ENCODE measurements at places on chromosomes 6 and 20.

DNA sequence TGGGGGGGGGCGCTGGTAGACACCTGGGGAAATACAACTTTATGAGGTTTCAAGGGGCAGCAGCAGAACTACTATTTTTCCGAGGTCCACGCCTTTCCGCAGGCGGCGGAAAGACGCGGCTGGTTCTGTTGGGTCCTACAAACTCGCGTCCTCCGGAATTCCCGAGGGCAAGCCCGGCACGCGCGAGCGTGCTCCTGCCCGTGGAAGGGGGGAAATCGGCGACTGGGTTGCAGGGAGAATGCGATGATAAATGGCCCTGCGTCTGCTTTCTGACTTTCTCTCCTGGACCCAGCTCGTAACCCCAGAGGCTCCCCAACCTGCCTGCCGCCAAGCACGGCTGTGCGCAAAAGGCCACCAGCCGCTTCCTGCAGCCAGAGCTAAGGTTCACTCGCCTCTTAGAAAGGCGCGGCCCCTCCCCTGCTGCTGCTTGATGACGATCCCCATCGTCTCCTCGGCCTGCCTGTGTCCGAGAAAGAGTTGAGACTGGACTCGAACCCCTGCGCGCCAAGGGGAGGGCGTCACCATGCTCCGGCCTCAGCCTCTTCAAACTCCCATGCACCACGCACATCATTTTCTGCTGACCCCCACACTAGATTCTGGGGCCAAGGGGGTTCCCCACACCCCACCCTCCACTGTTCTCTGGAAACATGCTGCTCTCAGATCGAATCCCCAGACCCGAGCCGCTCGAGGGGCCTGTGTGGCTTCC is 6.7 kb downstream of the FOXA2 start:
- peak overlapping the region; percentile 72 for H3K27ac ChIP-seq
- H3K27me3 ChIP-seq: peaks cover 100% of the 10 kb centered on the region
- peak overlapping the region; percentile 56 for H3K4me3 ChIP-seq
- peaks cover 7% of the 10 kb centered on the region for H3K36me3 ChIP-seq
- H3K4me1 ChIP-seq: peaks cover 28% of the 10 kb centered on the region
- no peak for DNase-seq

GRCh38 chr20:41382791-41383305 is 16.2 kb upstream of the EMILIN3 start:
- H3K4me1 ChIP-seq: no peaks in the 10 kb centered on the region
- no peaks in the 10 kb centered on the region for H3K36me3 ChIP-seq
- H3K27ac ChIP-seq: no peak overlapping the region
- no peak overlapping the region for H3K4me3 ChIP-seq
- H3K27me3 ChIP-seq: peaks cover 26% of the 10 kb centered on the region
- no peak for DNase-seq

GRCh38 chr20:58287638-58288037 is 21.9 kb upstream of the RAB22A start:
- no peaks in the 10 kb centered on the region for H3K27me3 ChIP-seq
- H3K4me1 ChIP-seq: peaks cover 30% of the 10 kb centered on the region
- no peak overlapping the region for H3K27ac ChIP-seq
- peaks cover 32% of the 10 kb centered on the region for H3K36me3 ChIP-seq
- no peak for DNase-seq

DNA sequence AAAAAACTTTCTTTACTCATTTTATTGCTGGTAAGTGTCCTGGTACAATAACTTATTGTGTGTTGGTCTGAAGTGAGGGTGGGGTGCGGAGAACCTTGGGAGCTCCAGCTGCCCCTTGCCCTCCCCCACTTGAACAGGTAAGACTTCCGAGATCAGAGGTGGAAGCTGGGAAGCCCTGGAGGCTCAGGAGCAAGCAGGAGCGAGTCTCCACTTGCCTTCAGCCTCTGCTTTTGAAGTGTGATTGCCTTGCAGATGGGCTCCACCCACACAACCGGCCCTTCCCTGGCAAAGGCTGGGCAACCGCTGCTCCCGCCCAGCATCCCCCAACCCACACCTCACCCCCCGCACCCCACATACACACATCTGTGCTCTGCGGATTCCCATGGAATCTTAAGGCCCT is 179.6 kb downstream of the TFAP2C start:
- peaks cover 29% of the 10 kb centered on the region for H3K27me3 ChIP-seq
- H3K4me3 ChIP-seq: no peak overlapping the region
- no peak overlapping the region for H3K27ac ChIP-seq
- no peaks in the 10 kb centered on the region for H3K4me1 ChIP-seq
- no peak for DNase-seq

GRCh38 chr6:112149236-112149635 is 61.8 kb downstream of the FAM229B start:
- no peak for DNase-seq
- H3K36me3 ChIP-seq: no peaks in the 10 kb centered on the region
- H3K4me3 ChIP-seq: no peak overlapping the region
- no peak overlapping the region for H3K27ac ChIP-seq
- H3K27me3 ChIP-seq: peaks cover 8% of the 10 kb centered on the region
- peaks cover 4% of the 10 kb centered on the region for H3K4me1 ChIP-seq

- no peaks in the 10 kb centered on the region for H3K4me1 ChIP-seq
- no peak overlapping the region for H3K27ac ChIP-seq
- H3K36me3 ChIP-seq: no peaks in the 10 kb centered on the region
- no peak for DNase-seq
- H3K4me3 ChIP-seq: no peak overlapping the region
These were observed 707.0 kb downstream of the EPM2A start for GRCh38 chr6:145028144-145028818.

GRCh38 chr20:62030834-62031434 is 34.7 kb downstream of the TAF4 start:
- peak overlapping the region; percentile 94 for H3K27ac ChIP-seq
- DNase-seq: peak; percentile 32
- peaks cover 69% of the 10 kb centered on the region for H3K4me1 ChIP-seq
- peak overlapping the region; percentile 34 for H3K4me3 ChIP-seq
- no peaks in the 10 kb centered on the region for H3K27me3 ChIP-seq

DNA sequence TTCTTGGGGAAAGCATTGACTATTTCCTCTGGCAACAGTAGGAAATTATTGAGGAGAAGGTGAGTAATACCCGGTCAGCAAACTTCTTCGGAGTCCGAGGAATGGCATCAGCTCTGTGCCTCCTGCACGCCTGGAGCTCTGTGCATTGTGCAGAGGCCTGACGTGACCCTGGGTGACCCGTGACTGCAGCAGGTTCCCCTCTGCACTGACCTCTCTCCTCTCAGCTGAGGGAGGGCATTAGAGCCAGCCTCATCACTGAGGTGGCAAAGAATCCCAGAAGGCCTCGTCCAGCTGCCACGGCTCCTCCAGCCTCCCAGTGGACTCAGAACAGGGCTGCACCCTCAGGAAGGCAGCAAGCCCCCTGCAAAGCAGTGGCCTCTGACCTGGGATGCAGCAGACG is 502.9 kb downstream of the CD83 start:
- H3K27ac ChIP-seq: no peak overlapping the region
- H3K4me3 ChIP-seq: no peak overlapping the region
- peaks cover 38% of the 10 kb centered on the region for H3K4me1 ChIP-seq
- peaks cover 7% of the 10 kb centered on the region for H3K36me3 ChIP-seq
- no peaks in the 10 kb centered on the region for H3K27me3 ChIP-seq

DNA sequence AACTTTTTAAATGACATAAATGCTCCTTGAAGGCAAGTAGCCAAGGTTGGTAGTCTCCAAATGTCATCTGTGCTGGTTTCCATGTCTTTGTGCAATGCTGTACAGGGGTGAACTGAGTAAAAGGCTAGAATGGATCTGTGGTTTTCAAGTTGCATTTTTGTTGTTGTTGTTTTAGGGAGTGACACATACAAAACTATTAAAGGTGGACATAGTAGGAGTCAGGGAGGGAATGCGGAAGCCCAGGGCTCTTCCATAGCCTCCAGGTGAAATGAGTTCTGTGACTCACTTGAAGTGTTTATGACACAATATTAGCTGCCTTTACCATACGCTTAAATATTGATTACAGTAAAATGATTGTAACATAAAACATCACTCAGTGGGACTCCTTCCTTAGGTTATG is 22.5 kb upstream of the QKI start:
- H3K4me3 ChIP-seq: no peak overlapping the region
- no peaks in the 10 kb centered on the region for H3K36me3 ChIP-seq
- DNase-seq: no peak
- H3K4me1 ChIP-seq: no peaks in the 10 kb centered on the region
- H3K27ac ChIP-seq: no peak overlapping the region

DNA sequence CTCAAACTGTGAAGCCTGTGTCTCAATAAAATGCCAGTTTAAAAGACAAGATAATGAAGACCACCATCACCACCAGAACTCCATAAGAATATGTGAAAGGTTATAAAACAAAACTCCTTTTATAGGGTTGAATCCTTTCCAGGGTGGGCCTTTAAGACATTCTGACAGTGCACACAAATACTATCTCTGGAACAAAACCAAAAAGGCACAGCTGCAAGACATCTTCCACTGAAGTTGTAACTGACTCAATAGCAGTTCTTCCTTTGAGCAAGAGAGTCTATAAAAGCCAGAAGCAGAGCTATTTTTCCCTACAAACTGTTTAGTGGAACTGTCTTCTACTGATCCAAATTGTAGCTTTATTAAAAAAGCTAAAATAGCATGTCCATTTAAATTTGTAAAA is 81.6 kb downstream of the EPB41L2 start:
- H3K36me3 ChIP-seq: peaks cover 28% of the 10 kb centered on the region
- no peaks in the 10 kb centered on the region for H3K27me3 ChIP-seq
- H3K4me1 ChIP-seq: peaks cover 23% of the 10 kb centered on the region
- no peak overlapping the region for H3K4me3 ChIP-seq

DNA sequence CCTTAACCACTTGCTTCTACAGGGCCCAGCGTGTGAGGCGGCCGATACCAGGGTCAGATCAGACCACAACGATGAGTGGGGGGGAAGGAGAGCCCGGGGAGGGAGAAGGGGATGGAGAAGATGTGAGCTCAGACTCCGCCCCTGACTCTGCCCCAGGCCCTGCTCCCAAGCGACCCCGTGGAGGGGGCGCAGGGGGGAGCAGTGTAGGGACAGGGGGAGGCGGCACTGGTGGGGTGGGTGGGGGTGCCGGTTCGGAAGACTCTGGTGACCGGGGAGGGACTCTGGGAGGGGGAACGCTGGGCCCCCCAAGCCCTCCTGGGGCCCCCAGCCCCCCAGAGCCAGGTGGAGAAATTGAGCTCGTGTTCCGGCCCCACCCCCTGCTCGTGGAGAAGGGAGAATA is 2.8 kb downstream of the RING1 start:
- peaks cover 52% of the 10 kb centered on the region for H3K4me1 ChIP-seq
- no peak overlapping the region for H3K27ac ChIP-seq
- H3K27me3 ChIP-seq: peaks cover 38% of the 10 kb centered on the region
- peaks cover 19% of the 10 kb centered on the region for H3K36me3 ChIP-seq
- H3K4me3 ChIP-seq: no peak overlapping the region

DNA sequence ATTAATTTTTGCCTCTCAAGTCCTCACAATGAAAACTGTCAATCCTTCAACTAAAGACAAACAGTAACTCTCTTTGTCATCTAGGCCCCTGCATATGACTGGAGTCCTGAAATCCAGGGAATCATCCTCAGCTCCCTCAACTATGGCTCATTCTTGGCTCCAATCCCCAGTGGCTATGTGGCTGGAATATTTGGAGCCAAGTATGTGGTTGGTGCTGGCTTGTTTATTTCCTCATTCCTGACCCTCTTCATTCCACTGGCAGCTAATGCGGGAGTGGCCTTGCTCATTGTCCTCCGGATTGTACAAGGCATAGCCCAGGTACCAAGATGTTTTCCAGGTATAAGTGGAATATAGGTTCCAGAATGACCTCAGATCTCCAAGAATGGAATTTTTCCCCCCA is 15.4 kb downstream of the SLC17A4 start:
- no peak for DNase-seq
- H3K4me3 ChIP-seq: no peak overlapping the region
- H3K4me1 ChIP-seq: no peaks in the 10 kb centered on the region
- peaks cover 5% of the 10 kb centered on the region for H3K27me3 ChIP-seq
- H3K27ac ChIP-seq: no peak overlapping the region

GRCh38 chr6:13760307-13761304 is 49.0 kb upstream of the RANBP9 start:
- no peaks in the 10 kb centered on the region for H3K27me3 ChIP-seq
- no peak for DNase-seq
- H3K27ac ChIP-seq: no peak overlapping the region
- peaks cover 18% of the 10 kb centered on the region for H3K4me1 ChIP-seq
- no peak overlapping the region for H3K4me3 ChIP-seq
- H3K36me3 ChIP-seq: peaks cover 12% of the 10 kb centered on the region

DNA sequence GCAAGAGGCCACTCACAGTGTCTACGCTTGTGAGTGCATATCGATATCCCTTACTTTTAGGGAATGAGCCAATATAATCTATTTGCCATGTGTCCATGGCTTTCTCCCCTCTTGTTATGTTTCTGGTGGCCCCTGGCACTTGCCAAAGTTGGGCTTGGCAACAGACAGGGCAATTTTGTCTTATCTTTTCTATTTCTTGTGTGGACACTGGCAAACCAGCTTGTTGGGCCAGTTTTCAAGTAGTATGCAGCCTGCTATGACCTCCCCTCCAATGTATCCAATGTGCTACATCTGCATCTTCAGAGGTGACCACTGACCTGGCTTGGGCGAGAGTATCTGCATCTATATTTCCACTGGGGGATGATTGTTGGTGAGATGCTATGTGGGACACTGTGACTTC is 29.2 kb downstream of the GSTA2 start:
- H3K4me1 ChIP-seq: no peaks in the 10 kb centered on the region
- no peak overlapping the region for H3K27ac ChIP-seq
- DNase-seq: no peak
- H3K27me3 ChIP-seq: no peaks in the 10 kb centered on the region

All from stimulated activated naive B cell treated with anti-CD40 and anti-IgM and Interleukin-4, amounts not matched to agents 10 μg/mL and 1 μg/mL and 100 μg/mL, for 72 hours (primary cell).